ENCODE measurements at places on chromosomes 1 and 21.
A peak's percentile ranks its signal among the peaks of the same experiment; 100 is the strongest.

DNA sequence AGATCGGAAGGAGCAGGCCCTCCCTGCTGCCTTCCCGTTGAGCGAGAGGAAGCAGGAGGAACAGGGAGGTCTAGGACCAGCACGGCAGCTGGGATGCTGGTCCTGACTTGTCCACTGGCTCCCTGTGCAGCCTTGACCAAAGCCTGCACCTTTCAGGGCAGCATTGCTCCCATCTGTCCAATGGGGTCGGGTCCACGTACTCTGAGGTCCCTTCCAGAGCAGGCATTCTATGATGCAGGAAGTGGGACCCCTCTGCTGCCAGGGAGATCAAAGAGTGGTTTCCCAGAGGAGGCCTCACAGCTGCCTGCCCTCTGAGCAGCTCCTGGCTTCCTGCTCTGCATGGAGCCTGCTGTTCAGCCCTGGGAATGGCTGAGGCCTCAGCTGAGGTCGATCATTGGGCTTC, 21.7 kb upstream of the ZNF362 start:
- DNase-seq, result no peak

- no peak for DNase-seq
Measured at GRCh38 chr21:21929789-21930188, 931.6 kb downstream of the NCAM2 start.

- DNase-seq, result no peak
Measured at GRCh38 chr1:231266811-231267322, 25.9 kb downstream of the GNPAT start.

DNA sequence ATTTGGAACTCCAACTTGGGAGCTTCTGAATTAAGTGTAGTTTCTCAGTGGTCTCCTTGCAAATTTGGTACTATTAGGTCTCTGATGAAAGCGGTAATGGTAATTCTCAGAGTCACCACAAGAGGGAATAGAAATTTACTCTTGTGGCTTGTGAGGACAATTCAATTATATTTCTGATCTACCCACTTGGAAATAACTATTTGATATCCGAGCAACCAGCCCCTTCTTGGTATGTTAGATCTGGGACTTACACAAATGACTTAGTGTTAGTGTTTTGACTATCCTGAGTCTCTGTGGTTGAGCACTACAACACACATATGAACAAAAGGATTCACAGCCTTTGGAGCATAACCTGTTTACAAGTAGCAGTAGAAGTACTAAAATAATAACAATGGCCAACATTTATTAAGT, 68.1 kb downstream of the RPS6KA1 start:
- no peak for DNase-seq

DNA sequence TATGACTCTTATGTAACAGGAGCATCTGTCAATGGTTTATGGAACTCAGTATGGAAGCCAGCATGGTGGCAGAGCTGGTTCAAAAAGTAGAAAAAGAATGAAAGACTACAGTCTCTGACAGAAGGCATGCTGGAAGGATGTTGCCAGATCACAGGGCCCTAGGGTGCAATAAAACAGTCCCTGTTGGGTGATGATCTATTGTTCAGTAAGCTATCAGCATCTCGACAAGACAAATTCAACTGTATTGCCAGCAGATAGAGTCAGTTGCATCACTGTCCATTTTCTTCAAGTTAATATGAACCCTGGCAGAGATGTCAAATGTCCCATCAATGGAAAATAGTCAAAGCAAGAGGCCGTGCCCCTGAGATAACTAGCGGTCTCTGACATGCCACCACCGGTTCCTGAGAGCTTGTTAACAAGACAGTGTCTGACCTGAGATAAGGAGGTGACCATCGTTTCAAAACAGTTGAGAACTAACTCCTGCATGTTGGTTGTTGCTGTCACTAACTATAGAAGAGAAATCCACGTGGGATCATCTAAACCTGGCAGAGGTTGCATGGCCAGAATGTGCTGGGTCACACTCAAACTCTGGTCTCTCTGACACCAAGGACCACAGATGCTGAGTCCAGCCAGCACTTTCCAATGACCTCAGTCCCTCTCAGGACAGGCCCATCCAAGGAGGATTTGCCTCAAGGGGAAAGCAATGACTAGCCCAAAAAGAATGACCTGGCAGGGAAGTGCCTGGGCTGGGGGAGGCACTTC, 125.9 kb downstream of the RIPK4 start:
- peak; percentile 30 for DNase-seq

DNA sequence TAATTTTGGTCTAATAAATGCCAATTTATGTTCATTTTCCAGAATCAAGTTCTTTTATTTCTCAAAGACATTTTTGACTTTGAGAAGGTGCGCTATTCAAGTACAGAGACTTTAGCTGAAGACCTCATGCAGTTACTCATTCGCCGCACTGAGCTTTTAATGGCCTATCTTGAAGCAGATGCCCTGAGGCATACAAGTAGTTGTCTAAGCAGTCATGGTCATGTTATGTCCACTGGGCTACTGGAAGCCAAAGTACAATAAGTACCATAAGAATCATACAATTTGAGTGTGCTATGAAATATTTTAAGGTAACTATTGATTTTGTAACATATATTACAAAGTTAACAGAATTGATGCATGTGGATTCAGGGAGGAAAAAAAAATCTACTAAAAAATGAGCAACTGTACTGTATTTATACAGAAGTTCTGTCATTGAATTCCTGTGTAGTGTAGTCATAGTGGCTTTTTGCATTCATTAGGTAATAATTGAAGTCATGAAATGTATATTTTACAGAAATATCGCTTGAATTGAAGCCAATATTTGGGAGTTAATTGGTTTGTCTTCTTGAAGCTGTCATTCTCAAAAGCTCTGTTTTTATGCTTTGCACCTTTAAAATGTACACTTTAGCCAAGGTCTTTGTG, 13.5 kb upstream of the NEXN start:
- DNase-seq, result no peak

- no peak for DNase-seq
Measured at GRCh38 chr1:88741413-88741812, 57.3 kb downstream of the PKN2 start.

- DNase-seq, result no peak
Measured at GRCh38 chr1:145956781-145957442, 905 bp downstream of the LIX1L start.

- DNase-seq, result no peak
Measured at GRCh38 chr1:153929426-153929825, 6.7 kb upstream of the GATAD2B start.

DNA sequence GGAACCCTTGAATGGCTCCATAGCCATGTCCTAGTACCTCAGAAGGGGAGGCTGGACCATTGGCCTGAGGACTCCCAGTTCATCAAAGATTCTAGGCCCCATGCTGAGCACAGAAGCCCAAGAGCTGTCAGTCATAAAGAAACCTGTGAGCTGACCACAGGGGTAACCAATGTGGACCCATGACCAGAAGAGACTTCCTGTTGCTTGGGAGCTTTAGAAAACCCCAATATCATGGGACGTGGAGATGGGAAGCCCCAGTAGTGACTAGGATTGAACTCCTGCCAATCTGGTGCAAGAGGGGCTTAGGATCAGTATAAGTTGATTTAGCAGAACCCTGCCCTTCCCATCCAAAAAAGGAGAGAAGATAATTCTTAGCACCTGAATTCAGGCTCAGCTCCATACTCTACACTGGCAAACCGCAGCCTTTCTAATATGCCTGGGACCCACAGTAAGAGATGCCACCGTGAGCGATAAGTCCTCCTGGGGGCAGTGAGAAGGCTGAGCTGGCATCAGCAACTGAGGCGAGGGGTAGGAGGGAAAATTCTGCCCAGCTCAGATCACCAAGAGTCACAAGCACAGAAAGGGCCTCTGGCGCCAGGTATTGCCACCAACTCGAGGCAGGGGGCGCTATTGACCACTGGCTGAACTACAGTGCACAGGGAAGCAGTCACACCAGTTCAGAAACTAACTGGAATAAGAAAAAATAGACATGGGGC, 108.9 kb downstream of the CAPN8 start:
- DNase-seq, result peak; percentile 71

GRCh38 chr1:162279136-162279498, 97.5 kb downstream of the SPATA46 start:
- DNase-seq, result no peak

DNA sequence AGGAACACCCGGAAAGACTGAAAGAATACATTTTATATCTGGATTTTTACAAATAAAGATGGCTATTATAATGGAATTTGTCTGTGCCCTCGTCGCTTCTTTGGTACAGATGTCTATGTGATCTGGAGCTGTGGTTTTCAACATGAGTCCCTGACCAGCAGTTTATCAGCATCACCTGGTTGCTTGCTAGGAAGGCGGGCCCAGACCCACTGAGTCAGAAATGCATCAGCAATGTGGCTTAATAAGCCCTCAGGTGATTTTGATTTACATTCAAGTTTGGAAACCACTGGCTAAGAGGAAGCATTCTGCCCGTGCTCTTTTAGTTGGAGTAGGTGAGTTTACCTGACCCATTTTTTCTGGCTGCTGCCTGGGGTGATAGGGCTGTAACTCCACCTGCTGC, 31.7 kb downstream of the ATP1A1 start:
- DNase-seq, result no peak

- DNase-seq, result peak; percentile 9
Measured at GRCh38 chr1:110559157-110559556, 40.2 kb upstream of the KCNA10 start.

DNA sequence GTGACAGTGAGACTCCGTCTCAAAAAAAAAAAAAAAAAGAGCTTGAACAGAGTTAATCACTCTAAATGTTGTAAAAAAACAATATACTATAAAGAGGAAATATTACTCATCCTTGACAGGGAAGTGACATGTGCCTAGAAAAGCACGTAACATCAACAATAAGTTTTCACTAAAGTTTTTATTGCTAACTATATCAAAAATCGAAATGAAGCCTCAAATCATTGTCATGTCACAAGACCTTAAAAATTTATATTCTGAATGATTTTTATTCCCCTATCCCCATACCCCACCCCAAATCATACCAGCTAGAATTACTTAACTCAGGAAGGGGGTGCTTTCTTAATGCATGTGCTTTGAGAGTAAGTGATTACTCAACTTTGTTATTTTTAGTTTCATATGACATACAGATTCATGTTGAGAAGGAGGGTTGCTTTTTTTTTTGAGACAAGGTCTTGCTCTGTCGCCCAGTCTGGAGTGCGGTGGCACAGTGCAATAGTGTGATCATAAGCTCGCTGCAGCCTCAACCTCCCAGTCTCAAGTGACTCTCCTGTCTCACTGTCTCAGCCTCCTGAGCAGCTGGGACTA, 53.6 kb upstream of the MUTYH start:
- DNase-seq, result no peak

GRCh38 chr1:15948595-15949452, 27.1 kb downstream of the ZBTB17 start:
- no peak for DNase-seq

DNA sequence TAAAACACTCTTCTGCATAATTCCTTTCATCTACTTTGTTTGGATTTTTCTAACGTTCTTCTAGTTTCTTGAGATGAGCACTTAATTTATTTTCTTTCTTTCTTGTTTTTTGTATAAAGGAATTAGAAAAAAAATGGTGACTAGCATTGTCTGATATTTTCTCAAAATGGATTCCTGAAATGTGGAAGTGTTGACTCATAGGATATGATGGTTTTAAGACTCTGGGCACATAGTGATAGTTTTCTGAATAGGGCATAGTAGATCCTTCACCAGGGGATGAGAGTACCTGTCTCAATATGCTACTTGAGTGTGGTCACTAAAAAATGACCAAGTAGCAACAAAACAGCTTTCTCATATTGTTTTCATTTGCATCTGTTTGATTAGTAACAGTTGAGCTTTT, 100.9 kb downstream of the PEX14 start:
- DNase-seq, result no peak

DNA sequence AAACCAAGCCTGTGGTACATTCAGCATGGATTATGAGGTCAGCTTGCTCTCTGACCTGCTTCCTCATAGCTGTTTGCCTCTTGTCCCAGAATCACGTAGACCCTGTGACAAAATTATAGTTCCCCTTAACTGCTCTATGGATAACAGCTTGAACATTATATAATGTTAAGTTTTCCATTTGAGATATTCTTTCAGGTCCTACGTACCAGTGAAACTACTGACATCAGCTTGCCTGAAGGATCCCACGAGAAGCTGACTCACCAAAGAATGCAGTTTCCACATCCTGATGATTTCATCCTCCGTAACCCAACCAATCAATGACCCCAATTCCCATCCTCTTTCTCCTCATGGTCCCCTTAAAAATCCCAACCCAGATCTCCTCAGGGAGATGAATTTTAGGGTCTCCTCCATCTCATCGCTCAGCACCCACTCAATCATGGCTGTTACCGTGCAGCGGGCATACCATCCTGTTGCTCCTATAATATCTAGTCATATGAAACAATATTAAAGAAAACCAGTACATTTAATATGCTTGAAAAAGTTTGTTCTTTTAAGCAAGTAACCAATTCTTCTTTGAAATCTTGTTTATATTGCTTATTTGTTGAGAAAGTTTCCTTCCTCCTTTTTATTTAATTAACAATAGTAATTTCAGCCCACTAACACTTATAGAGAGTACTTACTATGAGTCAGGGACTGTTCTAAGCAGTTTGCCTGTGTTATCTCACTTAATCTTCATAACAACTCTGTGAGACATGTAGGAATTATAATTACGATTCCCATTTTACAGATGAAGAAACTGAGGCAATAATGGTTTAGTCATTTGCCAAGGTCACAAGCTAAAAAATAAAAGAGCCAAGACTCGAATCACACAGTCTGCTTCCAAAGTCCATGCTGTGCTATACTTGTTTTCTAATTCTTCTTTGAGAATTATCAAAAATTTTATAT, 27.4 kb downstream of the CHML start:
- no peak for DNase-seq

GRCh38 chr1:77511440-77511840, 171.0 kb downstream of the ZZZ3 start:
- no peak for DNase-seq

DNA sequence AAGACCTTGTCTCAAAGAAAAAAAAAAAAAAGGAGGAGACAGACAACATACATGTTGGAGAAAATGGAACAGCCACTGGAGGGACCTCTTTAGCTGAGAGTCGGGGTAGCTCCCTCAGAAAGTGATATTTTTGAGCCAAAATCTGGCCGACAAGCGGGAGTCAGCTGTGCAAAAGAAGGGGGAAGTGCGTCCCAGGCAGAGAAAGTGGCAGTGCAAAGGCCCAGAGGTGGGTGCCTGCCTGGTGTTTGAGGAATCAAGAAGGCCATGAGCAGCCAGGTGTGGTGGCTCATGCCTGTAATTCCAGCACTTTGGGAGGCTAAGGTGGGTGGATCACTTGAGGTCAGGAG, 6.1 kb upstream of the CROCC start:
- no peak for DNase-seq

DNA sequence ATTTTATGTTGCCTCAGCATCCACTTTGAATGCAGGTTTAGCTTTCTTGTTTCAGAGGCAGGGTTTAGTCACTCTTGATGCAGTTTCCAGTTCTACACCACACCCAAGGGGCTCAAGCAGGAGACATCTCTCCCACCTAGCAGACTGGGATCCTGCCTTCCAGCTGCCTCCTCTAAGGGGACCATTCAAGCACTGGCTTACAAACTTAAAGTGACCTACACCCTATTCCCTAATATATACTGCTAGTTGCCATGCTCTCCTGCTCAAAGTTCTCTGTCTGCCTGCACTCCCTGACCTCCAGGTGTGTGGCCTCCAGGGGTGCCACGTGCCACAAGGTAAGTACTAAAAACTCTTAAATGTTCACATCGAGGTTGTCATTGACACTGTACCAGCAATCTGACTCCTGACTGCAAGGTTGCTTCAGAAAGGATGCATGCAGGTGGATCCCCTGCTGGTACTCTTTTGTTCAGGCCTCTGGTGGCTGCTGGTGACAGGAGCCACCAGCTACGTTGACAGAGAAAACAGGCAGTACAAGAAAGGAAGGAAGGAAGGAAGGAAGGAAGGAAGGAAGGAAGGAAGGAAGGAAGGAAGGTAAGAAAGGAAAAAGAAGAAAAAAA, 185.9 kb downstream of the COQ8A start:
- DNase-seq, result peak; percentile 15

GRCh38 chr1:110196917-110197765, 13.0 kb upstream of the KCNC4 start:
- DNase-seq, result peak; percentile 76
